SJSA1 (cell line): ENCODE measurements at places on chromosomes 12 and 14. TPM values are rescaled to one million over a fixed set of nuclear protein-coding genes. Genes with fewer than 3 reads are reported as not detected.

DNA sequence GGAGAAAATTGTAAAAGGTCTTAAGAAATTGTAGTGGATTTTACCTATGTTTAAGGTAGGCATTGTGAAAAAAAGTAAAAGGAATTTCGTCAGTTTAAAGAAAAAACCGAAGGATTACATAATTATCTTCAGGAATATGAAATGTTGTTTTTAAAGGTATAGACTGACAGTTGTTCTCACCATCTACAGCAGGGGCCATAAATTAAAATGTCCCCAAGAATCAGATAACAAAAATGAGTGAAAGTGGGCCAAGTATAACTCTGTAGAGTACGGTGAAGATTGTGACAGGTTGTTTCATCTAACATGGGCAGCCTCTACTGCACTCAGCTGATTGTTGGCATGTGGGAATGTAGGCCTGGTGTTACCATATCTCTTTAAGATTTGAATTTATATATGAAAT, 38.3 kb downstream of the YLPM1 start:
- no peak for DNase-seq

TCL1B gene
- not detected in 2 replicates for total RNA-seq

DNA sequence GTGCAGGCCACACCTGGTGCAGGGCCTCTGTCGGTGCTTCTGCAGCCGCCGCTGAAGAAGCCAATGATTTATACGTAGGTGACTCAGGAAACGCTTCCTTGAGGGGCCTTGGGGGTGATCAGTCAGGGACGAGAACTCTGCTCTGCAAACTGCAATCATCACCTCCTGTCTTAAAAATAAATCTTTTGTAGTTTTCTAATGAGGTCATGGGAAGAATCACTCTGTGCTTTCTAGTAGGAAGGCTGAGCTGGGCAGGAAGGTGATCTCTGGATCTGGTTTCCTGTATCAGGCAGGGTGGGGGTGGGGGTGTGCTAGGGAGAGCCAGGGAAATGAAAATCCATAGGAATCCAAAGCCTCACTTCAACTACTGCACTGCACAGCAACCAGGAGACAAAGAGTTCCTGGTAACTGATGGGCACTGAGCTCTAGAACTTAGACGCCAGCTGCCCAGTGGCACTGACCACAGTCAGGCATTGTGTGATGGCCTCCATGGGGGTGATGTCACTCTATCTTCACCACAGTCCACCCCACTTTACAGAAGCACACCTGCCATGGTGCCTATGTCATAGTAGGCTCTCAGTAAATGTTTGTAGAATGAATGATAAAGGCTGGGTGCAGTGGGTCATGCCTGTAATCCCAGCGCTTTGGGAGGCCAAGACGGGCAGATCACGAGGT, 292.4 kb upstream of the PWP1 start:
- no peak for DNase-seq

DNA sequence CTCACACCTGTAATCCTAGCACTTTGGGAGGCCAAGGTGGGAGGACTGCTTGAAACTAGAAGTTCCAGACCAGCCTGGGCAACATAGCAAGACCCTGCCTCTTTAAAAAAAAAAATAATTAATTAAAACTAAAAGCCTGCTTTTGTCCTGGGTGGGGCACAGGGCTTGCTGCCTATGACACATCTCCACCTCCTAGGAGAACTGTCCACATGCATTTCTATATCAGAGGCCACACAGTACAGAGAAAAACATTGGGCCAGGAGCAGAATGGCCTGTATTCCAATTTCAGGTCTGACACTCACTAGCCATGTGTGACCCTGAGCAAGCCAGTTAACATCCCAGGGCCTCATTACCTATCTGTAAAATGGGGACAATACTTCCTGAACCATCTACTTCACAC, 31.9 kb downstream of the CCDC88C start:
- DNase-seq = no peak

ITGA7 gene
- 0.24 TPM in 1 of 2 replicates, not detected in the other for total RNA-seq

GRCh38 chr12:53102883-53103807, at the start of gene SOAT2:
TSS of gene SOAT2 (plus strand) at chr12:53103486. CDS start at chr12:53103578, 92 bp downstream.
- DNase-seq = no peak

- no peak for DNase-seq
These were observed 63.1 kb upstream of the TRHDE start for GRCh38 chr12:72209086-72209485.
